ENCODE measurements at places on chromosomes 11 and 22.

DNA sequence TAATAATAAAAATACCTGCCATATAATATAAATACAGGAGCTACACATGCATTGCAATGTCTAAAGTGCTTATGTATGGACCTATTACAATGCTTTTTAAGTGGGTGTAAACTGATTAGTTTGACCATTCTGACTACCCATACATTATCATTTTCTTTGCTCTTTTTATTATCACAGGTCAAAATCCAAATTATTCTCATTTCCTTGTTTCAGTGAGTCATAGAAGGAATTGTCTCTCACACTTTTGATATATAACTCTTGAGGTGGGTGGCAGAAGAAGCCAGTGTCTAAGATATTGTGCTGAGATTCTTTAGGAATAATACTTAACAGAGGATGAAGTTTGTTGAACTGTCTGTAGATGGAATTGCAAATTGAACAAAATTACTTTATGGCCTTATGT is 35.6 kb downstream of the GAS2 start:
- DNase-seq: no peak

DNA sequence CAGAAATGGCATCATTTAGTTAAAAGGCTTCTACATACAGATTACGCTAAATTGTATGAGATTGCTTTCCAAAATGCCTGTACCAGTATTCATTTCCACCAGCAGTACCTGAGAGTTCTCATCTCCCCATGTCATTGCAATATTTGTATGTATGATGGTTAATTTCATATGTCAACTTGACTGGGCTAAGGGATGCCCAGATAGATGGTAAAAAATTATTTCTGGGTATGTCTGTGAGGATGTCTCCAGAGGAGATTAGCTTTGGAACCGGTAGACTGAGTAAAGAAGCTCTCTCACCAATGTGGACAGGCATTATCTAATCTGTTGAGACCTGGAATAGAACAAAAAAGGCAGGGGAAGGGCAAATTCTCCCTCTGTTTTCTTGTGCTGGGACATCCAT is 6.9 kb downstream of the ADM start:
- DNase-seq: no peak

DNA sequence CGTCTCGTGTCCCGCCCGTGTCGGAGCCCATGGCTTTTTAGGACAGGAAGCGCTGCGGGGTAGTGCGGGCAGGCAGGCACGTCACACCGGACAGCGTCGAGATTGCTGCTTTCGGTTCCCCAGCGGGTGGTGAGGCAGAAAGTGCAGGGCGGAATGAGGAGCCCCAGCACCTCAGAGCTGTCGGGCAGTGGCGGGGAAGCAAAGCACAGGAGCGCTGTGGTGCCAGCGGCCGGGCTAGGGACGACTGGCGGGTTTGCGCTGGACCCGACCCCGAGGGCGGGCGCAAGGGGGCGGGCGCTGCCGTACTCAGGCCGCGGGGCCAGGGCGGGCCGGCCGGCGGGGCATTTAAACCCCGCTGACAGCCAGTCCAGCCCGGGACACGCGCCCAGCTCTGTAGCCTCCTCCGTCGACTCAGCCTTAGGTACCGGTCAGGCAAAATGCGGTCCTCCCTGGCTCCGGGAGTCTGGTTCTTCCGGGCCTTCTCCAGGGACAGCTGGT is at the start of gene SLC37A2:
Gene SLC37A2, plus strand, starts transcription at position 375 of the 498 bp plus-strand sequence. Its CDS starts 63 bp downstream, at position 438.
- DNase-seq: peak; percentile 92

GRCh38 chr11:45328726-45329125 is 42.6 kb upstream of the SYT13 start:
- DNase-seq: no peak

GRCh38 chr11:48011102-48011797 is 30.9 kb downstream of the PTPRJ start:
- no peak for DNase-seq

DNA sequence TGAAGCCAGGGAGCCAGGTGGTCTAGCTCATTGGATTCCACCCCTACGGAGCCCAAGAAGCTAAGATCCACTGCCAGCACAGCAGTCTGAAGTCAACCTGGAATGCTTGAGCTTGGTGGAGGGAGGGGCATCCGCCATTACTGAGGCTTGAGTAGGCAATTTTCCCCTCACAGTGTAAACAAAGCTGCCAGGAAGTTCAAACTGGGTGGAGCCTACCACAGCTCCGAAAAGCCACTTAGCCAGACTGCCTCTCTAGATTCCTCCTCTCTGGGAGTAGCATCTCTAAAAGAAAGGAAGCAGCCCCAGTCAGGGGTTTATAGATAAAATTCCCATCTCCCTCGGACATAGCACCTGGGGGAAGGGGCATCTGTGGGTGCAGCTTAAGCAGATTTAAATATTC is 620.3 kb downstream of the NELL1 start:
- DNase-seq: no peak

- DNase-seq: no peak
These were observed 2.0 kb downstream of the DCHS1 start for GRCh38 chr11:6653656-6654055.

DNA sequence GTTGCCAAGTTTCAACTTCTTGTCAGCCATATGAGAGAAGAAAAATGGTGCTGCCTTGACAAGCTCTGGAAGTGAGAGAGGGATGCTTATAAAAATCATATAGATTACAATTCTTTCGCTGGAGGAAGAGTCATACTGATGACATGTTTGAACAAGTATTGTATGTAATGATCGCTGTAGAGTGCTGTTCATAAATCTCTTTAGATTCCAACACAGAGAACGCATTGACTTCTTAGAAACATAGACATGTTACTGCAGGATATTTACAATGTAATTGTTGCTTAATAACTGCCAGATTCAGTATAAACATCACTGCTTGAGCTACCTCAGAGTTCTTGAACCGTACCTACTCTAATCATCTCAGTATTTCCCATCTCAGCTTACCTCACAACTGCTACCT is 571.6 kb downstream of the LUZP2 start:
- no peak for DNase-seq

DNA sequence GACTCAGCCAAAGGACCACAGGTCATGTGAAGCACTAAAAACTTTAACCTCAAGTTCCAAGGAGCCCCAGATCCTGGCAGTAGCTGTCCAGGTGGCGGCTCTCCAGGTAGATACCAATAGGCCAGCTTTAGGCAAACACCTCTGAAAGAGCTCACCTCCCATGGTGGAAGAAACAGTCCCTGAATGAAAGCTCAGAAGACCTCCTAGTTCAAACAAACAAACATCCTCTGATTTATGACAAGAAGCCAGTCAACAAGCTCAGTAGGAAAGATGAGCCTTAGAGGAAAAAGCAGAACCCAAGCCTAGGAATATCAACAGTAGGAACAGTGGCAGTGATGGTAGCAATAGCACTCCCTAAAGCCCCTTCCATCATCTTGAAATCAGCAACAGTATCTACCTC is 17.2 kb downstream of the ABTB2 start:
- DNase-seq: no peak

- DNase-seq: no peak
These were observed 695.7 kb downstream of the NELL1 start for GRCh38 chr11:21364866-21365624.

- no peak for DNase-seq
These were observed 73.5 kb downstream of the TIMP3 start for GRCh38 chr22:32874976-32875375.

DNA sequence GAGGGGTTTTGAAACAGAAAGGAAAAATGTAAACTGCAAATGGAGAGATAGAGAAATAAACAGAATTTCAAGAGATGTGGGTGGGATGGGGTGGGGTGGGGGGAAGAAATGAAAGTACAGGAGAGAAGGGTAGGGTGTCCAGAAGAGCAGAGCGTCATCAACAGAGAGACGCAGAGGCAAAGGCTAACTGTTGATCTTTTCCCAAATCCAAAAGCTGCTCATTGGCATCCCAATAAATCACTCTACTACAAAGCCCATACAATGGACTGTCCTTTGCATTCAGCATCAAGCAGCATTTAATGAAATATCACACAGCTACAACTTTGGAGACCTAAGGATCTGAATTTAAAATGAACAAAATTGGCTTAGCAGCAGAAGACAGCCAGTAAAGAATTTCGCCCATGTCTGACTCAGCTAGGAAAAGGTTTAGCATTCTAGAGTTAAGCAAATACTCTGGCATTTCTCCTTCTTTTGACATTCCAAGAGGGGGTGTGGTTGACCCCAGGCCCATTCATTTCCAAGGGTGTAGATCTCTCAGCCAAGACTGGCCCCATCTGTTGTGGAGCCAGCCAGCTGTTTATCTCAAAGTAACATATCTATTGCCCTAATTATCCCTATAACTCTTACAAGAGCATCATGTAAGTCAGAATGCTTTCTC is 1.5 kb downstream of the RAB30 start:
- DNase-seq: peak; percentile 77

GRCh38 chr11:98559961-98560360 is 460.8 kb upstream of the CNTN5 start:
- DNase-seq: no peak

DNA sequence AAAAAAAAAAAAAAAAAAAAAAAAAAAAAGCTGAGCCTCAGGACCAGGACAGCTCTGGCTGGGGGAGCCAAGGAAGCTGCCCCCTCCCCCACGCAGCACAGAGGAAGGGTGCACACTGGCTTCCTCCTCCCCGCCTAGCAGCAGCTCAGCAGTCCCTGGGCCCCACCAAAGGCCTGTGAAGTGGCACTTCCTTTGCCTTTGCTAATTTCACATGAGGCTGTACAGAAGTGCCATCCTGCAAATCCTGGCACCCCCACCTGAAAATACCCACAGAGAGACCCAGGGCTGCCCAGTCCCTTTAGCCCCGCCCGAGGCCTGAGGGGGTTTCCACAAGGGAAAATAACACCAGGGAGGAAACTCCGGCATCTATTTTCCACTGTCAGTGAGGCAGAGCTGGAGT is 3.9 kb downstream of the RHOG start:
- DNase-seq: no peak

GRCh38 chr11:6438979-6439571 is 1.7 kb downstream of the HPX start:
- DNase-seq: peak; percentile 73

GRCh38 chr11:88282747-88283515 is 54.6 kb downstream of the CTSC start:
- no peak for DNase-seq

GRCh38 chr22:38817196-38817595 is 23.3 kb upstream of the DNAL4 start:
- DNase-seq: no peak

DNA sequence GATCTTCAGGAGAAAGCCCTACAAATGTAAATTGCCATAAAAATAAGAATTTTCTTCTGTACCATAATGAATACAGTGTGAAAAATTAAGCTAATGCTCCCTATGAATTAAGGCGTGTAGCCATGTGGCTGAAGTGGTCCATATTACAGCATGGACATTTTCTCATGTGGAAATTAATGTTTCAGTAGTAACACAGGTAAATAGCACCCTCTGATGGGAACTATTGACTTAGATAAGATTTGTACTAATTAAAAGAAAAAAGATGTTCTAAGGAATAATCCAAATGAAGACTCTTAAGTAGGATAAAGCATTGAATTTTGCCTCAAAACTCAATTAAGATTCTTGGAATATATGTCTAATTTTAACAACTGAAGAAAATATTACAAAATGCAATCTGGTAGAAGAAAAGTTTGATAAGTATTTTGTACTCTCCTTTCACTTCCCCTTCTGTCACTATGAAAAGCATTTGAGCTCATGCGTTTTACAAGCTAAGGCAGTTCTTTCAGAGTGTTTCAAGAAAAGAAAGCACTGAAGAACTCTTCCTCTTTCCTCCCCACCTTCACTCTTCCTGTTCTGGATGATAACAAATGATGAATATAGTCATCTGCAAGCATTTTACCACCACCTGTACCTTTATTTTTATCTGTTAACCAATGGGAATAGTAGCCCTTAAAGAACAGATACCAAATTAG is 9.9 kb upstream of the OR8D2 start:
- DNase-seq: no peak

DNA sequence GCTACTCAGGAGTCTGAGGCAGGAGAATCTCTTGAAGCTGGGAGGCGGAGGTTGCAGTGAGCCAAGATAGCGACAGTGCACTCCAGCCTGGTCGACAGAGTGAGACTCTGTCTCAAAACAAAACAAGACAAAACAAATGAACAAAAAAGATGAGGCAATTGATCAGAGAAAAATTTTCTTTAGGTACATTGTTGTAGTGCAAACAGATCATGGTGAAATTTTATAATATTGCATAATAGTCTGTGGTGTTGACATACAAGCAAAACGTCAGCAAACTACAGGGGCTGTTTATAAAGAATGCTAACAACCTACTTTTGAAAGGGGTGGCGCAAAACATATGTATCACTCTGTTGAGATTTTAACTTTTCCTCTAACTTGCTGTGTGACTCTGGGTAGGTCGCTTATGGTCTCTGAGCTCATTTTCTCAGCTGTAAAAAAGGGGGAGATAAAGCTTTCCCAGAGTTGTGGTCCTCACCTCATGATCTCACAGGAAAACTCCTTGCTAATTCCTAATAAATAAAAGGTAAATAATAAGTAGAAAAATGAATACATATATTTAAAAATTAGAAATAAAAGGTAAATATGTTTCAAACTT is 64.8 kb upstream of the NUP160 start:
- no peak for DNase-seq

Measured in GM03348 (cell line).